Brain (organoid and tissue), 16 donors: ENCODE measurements at places on chromosomes 16 and 17. TPM values are rescaled to one million over a fixed set of nuclear protein-coding genes. Genes with fewer than 3 reads are reported as not detected.

TAT gene
- polyA plus RNA-seq: 0.07 TPM

DNA sequence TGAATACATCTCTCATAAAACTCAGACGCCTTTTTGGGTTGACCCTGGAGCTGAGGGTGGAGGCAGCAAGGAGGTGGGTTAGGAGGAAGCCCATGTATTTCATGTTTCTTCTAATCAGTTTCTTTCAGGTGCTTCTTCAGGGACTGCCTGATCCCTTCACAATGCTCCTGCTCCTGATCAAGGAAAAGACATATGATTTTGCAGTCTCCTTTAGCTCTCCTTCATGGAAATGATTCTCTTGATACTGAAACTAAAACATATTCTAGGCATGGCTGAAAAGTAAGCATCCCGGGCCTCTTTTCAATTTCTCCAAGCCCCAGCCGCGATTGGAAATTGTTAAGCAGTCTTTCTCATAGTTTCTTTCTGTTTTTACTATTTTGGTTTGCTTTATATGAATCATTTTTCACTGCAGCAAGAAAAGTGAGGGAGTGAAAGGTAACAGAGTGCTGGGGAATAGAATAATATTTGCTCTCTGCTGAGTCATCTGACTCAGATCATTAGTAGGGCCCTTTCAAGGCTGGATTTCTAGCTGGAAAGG lies 730.7 kb downstream of the CDH11 start:
- peak; percentile 3 for DNase-seq

GRCh38 chr17:37067555-37068111 lies 118.9 kb downstream of the AATF start:
- no peak for DNase-seq

GRCh38 chr16:35735403-35736251 lies 2276.2 kb downstream of the TP53TG3F start:
- DNase-seq: no peak

RAD51D gene
- 16.2 TPM for polyA plus RNA-seq

DNA sequence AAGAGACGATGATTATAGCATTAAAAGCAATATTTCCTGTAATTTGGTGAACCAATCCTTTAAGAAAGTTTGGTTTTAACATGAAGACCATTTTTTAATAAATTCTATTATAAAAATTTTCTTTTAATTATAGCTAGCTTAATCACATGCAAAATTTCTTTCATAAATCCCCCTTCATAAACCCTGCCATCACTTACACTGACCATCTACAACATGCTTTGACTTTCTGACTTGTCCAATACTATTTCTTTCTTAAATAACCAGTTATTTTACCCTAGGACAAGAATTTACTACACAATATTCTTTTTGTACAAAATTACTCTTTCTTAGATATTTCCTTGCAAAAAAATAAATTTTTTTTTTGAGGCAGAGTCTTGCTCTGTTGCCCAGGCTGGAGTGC lies 1334.8 kb downstream of the CDH11 start:
- DNase-seq: no peak

ACSM2A gene
- polyA plus RNA-seq: not detected

GRCh38 chr17:73719588-73720071 lies 75.4 kb upstream of the SDK2 start:
- peak; percentile 68 for DNase-seq

GRCh38 chr16:56798955-56799354 lies 66.1 kb upstream of the SLC12A3 start:
- no peak for DNase-seq

DNA sequence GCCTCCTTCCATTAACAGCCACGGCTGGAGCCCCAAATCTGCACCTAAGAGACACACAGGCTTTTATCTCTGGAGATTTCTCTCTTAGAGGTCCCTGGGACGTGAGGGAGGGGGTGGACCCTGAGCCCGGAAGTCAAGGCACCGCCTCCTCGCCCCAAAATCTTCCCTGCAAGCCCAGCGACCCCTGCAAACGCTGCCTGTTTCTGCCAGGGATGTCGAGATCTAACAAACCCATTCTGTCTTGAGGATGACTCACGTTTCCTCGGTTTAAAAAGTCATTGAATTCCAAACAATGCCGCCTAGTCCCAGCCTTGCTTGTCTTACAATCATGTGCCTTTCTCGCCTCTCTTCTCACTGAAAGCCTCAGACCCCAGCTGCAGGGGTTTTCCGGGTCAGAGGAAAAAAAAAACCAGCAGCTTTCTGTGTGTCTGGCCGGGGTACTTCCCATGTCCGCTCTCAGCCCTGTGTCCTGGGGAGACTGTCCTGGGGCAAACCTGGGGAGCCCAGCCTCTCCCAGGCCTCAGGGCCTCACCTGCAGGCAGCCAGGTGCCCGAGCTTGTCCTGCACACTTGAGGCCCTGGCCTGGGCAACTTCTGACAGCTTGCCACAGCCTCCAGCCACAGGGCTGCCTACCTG lies 15.4 kb downstream of the ARL2BP start:
- peak; percentile 55 for DNase-seq

GRCh38 chr17:67440277-67441051 lies 63.4 kb downstream of the PITPNC1 start:
- DNase-seq: no peak

- peak; percentile 55 for DNase-seq
Measured at GRCh38 chr16:29729116-29729521, 16.7 kb downstream of the C16orf54 start.

GP1BA gene
- not detected for polyA plus RNA-seq

GRCh38 chr17:49100601-49101000 lies 32.0 kb upstream of the B4GALNT2 start:
- no peak for DNase-seq

- no peak for DNase-seq
Measured at GRCh38 chr16:1488054-1488601, 616 bp downstream of the PTX4 start.

MFAP4 gene
- polyA plus RNA-seq: 30.0 TPM

GRCh38 chr16:4290236-4290830 lies 17.5 kb upstream of the TFAP4 start:
- no peak for DNase-seq

DNA sequence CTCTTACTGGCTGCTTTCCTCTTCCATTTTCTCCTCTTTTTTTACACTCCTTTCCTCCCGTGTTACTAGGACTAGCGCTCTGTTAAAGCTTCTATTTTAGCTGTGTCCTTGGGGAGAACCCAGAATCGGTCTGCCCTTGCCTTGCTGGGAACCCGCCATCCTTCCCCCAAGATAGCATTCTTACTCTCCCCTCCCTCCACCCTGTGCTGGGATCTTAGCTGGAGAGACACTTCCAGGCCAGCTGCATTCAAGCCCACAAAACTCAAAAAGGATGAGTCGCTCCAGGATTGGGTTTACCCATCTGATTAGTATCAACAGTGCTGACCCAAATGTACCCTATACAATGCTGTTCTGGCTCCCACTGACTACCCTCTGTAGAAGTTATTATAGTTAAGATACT lies 200.5 kb upstream of the ASIC2 start:
- no peak for DNase-seq

- DNase-seq: no peak
Measured at GRCh38 chr16:79331066-79331465, 269.5 kb downstream of the MAF start.

- DNase-seq: no peak
Measured at GRCh38 chr16:79593074-79593531, 7.4 kb downstream of the MAF start.

DNA sequence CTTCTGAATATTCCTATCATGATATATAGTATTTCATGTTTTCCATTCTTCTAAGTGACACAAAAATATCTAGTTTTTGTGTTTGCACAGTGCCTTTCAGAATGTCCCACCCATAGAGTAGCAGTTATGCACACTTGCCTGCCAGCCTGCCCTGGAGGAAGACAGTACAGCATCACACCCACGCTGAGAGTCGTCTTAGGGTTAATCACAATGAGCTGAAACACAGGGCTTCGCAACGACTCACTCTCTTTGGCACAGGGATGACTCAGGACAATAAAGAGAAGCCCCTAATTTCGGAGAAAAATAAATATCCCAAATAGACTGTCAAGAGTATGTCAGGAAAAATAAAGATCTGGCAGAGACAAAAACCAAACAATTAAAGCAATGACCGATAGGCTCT lies 11.6 kb upstream of the NDUFAB1 start:
- no peak for DNase-seq

- no peak for DNase-seq
Measured at GRCh38 chr16:2827831-2828520, 2.1 kb upstream of the ZG16B start.

DNA sequence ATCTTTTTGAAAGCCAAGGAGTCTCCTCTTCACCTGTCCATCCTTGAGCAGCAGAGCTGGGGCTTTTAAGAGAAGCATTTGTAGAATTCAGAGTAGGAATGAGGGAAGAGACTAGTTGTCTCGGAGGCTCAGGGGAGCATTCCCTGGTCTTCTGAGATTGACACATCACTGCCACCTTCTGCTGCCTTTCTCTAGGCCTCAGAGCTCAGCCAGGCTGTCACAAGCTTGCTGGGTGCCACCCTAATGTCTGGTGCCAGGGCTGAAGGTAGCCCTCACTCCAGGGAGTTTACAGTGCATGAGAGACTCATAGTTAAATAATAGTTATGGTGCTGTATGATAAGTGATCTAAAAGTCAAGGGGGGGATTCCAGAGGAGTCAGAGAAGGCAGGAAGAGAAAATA lies 39.7 kb downstream of the B9D1 start:
- no peak for DNase-seq

HEXD gene
- polyA plus RNA-seq: 28.8 TPM

GRCh38 chr17:17582372-17582771 lies 9.1 kb downstream of the PEMT start:
- no peak for DNase-seq

CLEC19A gene
- not detected for polyA plus RNA-seq

DNA sequence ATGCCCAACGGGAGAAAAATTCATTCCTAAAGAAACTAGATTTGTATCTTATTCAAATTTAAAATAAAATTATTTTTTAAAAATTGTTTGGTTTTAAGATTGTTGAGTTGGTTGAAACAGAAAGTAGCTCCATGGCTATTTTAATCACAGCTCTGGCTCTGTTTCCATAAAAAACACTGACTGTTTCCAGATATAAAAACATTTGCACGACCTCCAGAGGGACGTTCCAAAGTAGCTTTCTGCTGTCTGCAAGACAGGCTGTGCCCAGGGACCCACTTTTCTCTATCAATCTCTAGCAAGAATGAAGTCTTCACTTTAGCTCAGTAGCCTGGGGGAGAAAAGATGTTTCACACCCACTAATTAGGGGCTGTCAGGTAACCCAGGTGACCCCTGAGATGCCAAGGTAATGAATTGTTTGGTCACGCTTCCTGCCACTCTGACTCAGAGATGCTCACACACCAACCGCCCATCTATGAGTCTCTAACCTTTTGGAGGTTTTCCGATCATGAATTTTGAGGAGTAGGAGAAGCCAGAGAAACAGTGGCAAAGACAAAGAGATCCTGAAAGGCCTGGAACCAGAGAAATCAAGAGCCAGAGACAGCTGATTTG lies 220.1 kb upstream of the SOX9 start:
- DNase-seq: peak; percentile 60

- no peak for DNase-seq
Measured at GRCh38 chr17:82627405-82627804, 20.8 kb downstream of the WDR45B start.

SLC12A3 gene
- not detected for polyA plus RNA-seq
